ENCODE measurements at places on chromosomes 12 and 14. TPM values are rescaled to one million over a fixed set of nuclear protein-coding genes. Genes with fewer than 3 reads are reported as not detected.
A peak's percentile ranks its signal among the peaks of the same experiment; 100 is the strongest.

The ZNF385A gene
- 9.3 TPM for polyA plus RNA-seq

DNA sequence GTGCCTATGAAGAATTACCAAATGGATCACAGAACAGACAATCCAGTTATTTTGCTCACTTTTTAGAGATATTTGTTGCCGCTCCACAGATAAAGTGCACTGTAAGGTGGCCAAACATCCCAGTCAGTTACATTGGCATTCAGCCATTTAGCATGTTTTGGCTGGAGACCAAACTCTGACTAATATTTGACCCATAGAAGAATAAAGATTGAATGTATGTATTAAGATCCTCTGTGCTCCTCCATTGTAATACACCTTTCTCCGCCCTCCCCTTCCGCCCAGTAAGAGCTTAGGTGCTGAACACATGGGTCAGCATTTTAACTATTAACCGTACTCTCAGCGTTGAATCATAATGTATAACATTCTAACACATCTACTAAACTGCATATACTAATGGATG is 163.4 kb downstream of the ANO6 start:
- DNase-seq: no peak

DNA sequence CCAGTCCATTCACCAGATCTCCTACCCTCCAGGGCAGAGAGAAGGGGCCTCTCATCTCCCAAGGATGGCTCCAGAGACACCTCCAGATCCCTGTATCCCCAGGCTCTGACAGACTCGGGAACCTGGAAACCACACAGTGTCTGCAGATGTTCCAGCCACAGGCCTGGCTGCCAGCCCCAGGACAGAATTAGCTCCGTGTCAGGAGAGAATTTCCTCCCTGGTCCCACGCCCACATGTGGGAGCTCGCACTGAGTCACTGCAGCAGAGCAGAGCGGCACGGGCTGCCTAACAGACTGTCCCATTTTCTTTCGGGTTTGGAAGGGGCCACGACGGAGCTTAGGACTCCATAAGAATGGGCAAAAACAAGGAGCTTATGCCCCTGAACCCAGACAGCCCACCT is 33.6 kb downstream of the CMKLR1 start:
- no peak for DNase-seq

GRCh38 chr14:85528080-85528896 is 1.7 kb upstream of the FLRT2 start:
- DNase-seq: no peak

DNA sequence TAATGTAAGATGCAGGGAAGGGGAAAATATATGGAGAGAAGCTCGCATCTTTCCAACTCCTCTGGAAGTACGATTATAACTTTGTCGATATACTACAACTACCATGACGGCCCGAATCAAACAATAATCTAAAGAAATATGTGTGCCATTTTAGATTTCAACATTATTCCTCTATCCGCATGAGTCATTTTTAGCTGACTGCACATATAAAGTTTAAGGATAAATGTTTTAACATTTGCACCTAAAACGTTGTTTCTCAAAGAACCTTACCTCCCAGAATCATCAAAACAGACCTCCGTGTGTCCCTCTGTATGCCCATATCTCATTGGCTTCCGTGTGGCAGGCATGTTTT is 482 bp downstream of the WDHD1 start:
- DNase-seq: no peak

GRCh38 chr12:116692605-116693004 is 45.3 kb downstream of the SPRING1 start:
- DNase-seq: no peak

The TRIM9 gene
- polyA plus RNA-seq: 0.16 TPM

- no peak for DNase-seq
Observed at GRCh38 chr12:13156277-13156676, 40.2 kb upstream of the EMP1 start.

- DNase-seq: no peak
Observed at GRCh38 chr12:2185751-2186341, 133.1 kb downstream of the CACNA1C start.

The SIRT4 gene
- polyA plus RNA-seq: 1.4 TPM

- DNase-seq: peak; percentile 64
Observed at GRCh38 chr12:752695-753610, 574 bp downstream of the WNK1 start.

The FAR2 gene
- polyA plus RNA-seq: 1.0 TPM

DNA sequence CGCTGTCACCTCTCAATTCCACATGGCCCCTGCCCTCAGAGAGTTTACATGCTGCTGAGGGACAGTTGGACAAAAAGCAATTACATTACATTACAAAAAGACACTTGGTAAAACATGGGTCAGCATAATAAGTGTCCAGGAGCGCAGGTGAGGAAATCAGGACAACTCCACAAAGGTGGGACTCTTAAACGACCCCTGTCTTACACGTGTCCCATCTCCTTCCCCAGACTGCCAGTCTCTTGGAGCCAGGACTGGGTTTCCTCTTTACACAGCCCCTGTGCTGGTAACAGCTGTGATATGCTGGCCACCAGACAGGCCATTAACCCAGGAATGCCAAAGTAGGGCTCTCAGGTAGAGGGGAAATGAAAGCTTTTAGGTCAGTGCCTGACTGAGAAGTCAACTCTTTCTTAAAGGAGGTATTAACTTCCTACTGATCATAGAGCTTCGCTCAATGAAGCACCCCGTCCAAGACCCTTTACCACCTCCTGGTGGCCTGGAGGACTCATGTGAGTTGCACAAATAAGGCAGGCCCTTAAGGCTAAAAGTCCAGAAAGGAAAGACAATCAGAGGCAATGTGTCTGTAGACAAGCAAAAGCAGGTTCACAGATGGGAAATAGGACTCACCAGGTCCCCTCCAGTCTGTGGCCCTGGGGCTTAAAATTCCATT is 55.5 kb downstream of the ANO2 start:
- no peak for DNase-seq

- no peak for DNase-seq
Observed at GRCh38 chr12:10739157-10740118, 16.3 kb upstream of the YBX3 start.
